Heart right ventricle (tissue), 16 donors: ENCODE measurements at places on chromosomes 5 and 9. TPM values are rescaled to one million over a fixed set of nuclear protein-coding genes. Genes with fewer than 3 reads are reported as not detected.

The CBY3 gene
- total RNA-seq = not detected

The DPYSL3 gene
- 25.9 TPM for total RNA-seq

The FSTL4 gene
- total RNA-seq = 0.37 TPM

DNA sequence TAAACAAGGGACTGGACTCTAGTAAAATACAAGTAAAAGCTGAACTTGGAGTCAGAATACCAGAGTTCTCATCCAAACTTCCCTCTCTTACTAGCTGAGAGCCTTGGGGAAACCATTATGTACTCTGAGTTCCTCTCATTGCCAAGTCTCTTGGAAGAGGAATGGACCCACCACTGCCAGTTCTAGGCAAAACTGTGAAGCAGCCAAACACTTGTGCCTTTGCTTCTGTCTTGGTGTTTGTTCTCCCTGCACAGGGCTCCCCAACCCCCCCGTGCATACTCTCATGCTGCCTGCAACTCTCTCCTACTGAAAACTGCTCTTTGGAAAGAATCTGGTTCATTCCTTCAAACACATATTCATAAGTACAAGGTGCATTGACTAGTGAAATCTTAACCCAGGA is 102.6 kb downstream of the PDZD2 start:
- DNase-seq = peak; percentile 38

GRCh38 chr5:9617739-9618504 is 12.2 kb downstream of the TAS2R1 start:
- no peak for DNase-seq

- no peak for DNase-seq
Measured at GRCh38 chr5:56269216-56269927, 36.2 kb upstream of the ANKRD55 start.

- no peak for DNase-seq
Measured at GRCh38 chr5:118293378-118293777, 695.0 kb downstream of the DTWD2 start.

- DNase-seq = no peak
Measured at GRCh38 chr9:135711391-135711790, 9.4 kb downstream of the KCNT1 start.

DNA sequence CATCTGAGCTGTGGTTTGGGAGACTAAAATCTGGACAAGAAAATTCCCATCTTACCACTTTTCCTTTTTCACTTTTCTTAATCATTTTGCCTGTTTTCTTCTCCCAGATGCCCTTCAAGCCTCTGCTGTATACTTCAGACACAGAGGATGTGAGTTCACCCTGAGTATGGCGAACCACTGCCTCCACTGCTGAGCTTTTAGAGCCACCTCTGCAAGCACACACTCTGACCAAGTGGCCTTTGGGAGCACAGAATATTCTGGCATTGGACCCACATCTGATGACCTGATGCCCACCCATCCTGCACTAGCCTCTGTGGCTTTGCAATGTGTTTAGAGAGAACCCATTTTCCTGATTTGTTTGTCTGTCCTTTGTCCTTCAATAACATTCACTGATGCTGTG is 32.5 kb downstream of the TERT start:
- no peak for DNase-seq

- DNase-seq = no peak
Measured at GRCh38 chr9:77856615-77857014, 175.0 kb downstream of the GNAQ start.

DNA sequence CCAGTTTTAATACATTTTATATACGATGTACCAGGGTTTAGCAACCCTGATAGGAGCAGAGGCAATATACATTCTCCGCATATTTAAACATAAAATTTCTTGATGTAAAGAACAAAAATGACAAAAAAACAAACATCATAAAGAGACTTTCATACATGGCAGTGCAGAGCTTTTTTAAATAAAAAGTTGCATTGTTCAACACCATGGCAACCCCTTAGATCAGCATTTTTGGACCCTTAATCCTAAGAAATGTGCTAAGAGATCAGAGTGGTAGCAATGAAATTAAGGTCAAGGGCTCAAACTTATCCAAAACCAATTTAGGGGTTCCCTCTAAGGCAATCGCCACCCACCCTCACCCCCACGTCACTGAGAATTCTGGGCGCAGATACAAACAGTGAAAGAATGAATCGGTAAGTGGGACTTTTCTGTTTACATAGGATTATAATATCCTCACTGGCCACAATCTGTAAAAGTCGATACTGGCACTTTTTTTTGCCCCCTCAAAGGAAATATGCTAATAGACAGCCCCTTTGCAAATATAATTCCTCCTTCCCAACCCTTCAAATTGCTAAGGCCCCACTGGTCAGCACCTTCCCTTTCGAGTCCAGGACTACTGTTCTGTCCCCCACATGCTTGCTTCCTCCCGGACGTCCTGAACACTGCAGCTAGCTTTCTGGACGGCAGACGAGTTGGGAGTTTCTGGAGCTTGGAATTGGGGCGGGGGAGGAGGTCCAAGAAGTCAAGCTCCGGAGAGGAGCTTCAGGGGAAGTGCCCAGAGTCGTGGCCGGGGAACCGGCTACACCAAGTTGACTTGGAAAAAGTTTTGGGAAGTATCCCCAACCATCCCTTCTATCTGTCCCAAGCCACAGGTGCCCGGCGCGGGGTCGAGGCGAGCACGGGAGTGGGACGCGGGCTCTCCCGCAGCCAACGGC is 2.2 kb downstream of the GAS1 start:
- DNase-seq = peak; percentile 17

GRCh38 chr9:81052846-81053245 is 636.5 kb downstream of the TLE1 start:
- DNase-seq = no peak

DNA sequence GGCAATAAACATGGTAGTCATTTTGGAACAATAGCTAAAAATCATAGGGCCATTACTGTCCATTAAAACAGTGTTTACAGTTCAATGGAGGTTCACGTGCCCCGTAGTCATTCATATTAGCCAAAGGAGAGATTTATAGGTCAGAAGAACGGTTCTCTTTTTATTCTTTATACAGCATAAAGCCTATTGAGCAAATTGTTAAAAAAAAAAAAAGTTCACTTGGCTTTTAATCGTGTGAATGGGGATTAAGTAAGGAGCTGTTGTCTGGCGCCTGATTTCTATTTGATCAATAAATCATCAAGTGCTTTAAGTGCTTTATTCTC is 69.1 kb upstream of the TBCA start:
- DNase-seq = no peak

DNA sequence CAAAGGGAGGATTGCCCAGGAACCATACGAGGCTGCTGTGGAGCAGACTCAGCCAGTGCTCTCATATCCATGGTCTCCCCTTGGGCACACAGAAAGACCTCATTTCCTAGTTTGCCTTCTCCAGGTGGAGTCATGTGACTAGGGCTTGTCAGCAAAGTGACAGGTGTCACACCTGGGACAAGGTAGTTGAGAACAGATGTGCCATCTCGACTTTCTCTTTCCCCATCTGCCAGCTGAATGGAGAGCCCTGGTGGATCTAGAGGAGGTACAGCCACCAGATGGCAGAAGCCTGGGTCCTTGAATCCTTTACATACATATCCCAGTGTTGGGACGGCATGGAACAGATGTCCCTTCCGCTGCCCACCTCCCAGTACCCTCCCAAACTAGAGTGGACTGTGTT is 42.9 kb upstream of the ALDOB start:
- DNase-seq = no peak
